ENCODE measurements at places on chromosomes 3 and 15.

- DNase-seq: no peak
Observed at GRCh38 chr3:17755836-17756235, 13.4 kb upstream of the TBC1D5 start.

- no peak for DNase-seq
Observed at GRCh38 chr15:78304216-78305066, 5.0 kb upstream of the SKIC8 start.

GRCh38 chr3:69738859-69739203, 433 bp upstream of the MITF start:
- DNase-seq: no peak

GRCh38 chr15:64110950-64111678, 15.3 kb downstream of the SNX1 start:
- no peak for DNase-seq

DNA sequence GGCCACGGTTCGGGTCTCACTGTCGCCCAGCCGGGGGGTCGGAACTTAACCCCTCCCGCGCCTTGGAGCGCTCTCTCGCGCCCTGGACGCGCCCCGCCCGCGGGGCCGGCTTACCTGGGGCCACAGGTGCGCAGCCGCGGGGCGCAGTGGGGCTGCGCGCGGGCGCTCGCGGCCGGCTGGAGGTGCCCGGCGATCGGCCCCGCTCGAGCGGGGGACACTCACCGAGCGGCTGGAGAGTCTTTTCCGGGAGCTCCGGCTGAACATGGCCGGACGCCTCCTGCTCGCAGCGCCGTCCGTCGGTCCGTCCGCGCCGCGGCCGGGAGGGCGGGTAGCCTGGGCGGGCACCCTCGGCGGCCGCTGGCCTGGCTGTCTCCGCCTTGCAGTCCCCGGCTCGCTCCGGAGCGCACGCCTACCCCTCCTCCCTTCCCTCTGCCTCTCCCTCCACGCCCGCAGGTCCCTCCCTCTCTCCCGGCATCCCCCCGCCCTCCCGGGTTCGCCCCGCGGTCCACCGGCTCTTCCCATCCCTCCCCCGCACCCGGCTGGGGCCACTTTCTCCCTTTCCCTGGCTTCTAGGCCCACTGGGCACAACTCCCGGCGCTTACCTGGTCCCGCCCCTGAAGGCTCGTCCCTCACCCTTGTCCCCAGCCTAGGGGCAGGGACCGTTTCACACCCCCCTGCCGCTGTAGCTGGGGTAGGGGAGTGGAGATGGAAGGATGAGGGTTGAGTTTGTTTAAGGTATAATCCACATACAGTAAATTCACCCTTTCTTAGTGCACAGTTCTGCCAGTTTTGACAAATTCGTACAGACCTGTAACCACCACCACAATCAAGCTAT, 220.1 kb upstream of the PRICKLE2 start:
- DNase-seq: no peak

GRCh38 chr3:123778991-123779622, 105.0 kb downstream of the MYLK start:
- DNase-seq: no peak
